ENCODE measurements at places on chromosomes 2 and 18. TPM values are rescaled to one million over a fixed set of nuclear protein-coding genes. Genes with fewer than 3 reads are reported as not detected.
A peak's percentile ranks its signal among the peaks of the same experiment; 100 is the strongest.

GRCh38 chr2:88250404-88250803 is 80.3 kb downstream of the THNSL2 start:
- DNase-seq: no peak

GRCh38 chr2:41723526-41723925 is 324.3 kb upstream of the PKDCC start:
- no peak for DNase-seq

DNA sequence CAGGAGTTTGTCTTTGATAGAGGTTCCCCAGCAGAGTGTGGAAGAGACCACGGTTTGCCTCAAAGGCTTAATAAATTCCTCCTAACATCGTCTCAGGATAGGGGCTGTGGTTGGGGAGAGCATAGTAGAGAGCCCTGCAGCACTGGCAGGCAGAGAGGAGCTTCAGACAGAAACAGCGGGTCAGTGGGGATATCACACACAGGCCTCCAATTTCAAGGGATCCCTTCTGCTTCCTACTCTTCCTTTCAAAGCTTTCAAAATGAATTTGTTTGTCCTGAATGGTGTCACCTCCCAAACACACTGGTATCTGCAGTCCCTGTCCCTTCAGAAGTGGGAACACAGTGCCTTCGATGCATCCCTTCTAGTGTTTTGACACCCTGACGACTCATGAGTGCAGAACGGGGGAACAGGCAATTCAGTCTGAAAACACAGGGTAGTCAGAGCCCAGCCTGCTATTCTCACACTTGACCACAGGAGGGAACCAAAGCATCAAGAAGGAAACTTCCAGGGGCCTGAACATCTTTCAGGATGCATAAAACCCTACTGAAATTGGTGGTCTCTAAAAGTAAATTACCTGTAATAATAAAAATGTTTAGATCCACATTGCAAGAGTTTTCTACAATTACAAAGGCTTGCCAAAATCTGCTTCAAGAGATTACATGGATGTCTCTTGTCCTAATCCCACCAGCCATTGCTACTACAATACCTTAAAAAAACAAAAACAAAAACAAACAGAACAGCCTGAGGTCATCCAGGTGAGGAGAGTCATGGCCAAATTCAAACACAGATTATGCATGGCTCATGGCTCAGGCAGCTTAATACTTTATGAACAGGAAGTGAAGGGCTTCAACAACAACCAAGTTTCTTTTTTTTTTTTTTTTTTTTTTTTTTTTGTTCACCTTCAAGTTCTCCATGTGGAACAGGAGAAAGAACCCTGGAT is 49.8 kb downstream of the SLC14A2 start:
- DNase-seq: peak; percentile 29

DYSF gene
- 300 TPM for total RNA-seq

DNA sequence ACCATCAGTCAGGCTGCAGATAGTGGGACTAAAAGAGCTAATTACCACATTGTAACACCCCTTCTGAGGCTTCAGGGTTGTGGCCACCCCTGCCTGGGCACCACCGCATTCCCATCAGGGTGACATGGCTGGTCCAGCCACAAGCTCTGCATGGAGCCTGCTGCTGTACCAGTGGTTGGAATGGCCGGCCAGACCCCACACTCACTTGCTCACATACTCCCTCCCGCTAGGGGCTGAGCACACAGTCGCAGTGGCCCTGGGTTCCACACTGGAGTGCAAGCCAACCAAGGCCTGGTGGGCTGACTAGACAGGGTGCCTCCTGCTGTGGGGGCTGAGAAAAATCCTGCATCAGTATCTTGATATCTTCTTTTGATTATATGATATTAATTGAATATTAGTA is 182.8 kb upstream of the STK17B start:
- DNase-seq: no peak

GRCh38 chr2:85744741-85745601 is 8.8 kb upstream of the ATOH8 start:
- DNase-seq: no peak

DNA sequence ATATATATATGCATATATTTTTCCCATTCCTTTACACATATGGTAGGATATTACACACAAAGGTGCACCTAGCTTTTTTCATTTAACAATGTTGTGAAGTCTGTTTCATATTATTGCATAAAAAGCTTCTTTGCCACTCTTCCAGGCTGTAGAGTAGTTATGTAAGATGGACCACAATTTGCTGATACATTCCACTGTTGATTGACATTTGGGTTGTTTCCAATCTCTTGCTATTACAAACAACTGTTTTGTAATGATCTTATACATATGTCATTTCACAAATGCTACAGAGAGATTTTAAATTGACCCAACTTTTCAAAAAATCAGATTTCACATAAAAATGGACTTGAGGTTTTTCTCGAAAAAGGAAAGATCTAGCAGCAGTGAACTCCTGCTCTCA is 301.4 kb downstream of the CDCA7 start:
- DNase-seq: no peak

GRCh38 chr2:201164166-201164565 is 18.8 kb upstream of the CASP10 start:
- no peak for DNase-seq

CHRND gene
- total RNA-seq: not detected

- no peak for DNase-seq
These were observed 1082.3 kb upstream of the TMEFF2 start for GRCh38 chr2:193276988-193277387.

DNA sequence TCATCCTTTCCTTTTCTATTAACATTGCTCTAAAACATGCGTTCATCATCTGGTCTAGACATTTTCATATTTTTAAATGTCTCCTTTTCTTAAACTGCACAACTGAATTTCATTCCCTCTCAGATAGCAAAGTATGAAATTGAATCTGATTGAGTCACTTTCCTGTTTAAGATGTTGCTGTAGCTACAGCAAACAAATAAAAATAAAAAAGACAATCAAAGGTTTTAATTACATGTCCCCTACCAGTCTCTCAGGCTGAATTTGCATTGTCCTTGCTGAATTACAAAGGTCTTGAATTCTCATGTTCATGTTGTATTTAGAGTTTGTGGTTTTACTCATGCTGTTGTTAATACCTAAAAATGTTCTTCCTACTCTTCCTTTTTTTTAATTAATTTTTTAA is 537.9 kb upstream of the LRATD1 start:
- no peak for DNase-seq

GRCh38 chr18:78156466-78156865 is 823.2 kb upstream of the SALL3 start:
- DNase-seq: no peak
